ENCODE measurements at places on chromosomes 11 and 22. TPM values are rescaled to one million over a fixed set of nuclear protein-coding genes. Genes with fewer than 3 reads are reported as not detected.
A peak's percentile ranks its signal among the peaks of the same experiment; 100 is the strongest.

DNA sequence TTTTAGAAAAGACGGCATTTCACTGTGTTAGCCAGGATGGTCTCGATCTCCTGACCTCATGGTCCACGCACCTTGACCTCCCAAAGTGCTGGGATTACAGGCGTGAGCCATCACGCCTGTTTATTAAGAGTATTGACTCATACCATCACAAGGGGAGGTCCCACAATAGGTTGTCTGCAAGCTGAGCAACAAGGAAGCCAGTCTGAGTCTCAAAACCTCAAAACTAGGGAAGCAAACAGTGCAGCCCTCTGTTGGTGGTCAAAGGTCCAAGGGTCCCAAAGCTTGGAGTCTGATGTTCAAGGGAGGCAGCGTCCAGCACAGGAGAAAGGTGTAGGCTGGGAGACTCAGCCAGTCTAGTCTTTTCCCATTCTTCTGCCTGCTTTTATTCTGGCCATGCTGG, 32.8 kb upstream of the LDLRAD3 start:
- no peak overlapping the region for H3K27ac ChIP-seq
- H3K36me3 ChIP-seq, result no peaks in the 10 kb centered on the region
- no peaks in the 10 kb centered on the region for H3K27me3 ChIP-seq
- no peak overlapping the region for H3K4me3 ChIP-seq
- DNase-seq, result no peak
- no peaks in the 10 kb centered on the region for H3K4me1 ChIP-seq

- no peak for DNase-seq
- peaks cover 62% of the 10 kb centered on the region for H3K36me3 ChIP-seq
- H3K4me3 ChIP-seq, result no peak overlapping the region
- H3K27ac ChIP-seq, result peak overlapping the region; percentile 71
- H3K4me1 ChIP-seq, result peaks cover 47% of the 10 kb centered on the region
- H3K27me3 ChIP-seq, result no peaks in the 10 kb centered on the region
These were observed 60.6 kb upstream of the PPP6R3 start for GRCh38 chr11:68399916-68400315.

- peaks cover 54% of the 10 kb centered on the region for H3K27me3 ChIP-seq
- peak overlapping the region; percentile 68 for H3K27ac ChIP-seq
- H3K4me3 ChIP-seq, result peak overlapping the region; percentile 66
These were observed 2.4 kb downstream of the RASSF10 start for GRCh38 chr11:13011466-13012055.

GRCh38 chr11:64447831-64448598, 89.1 kb downstream of the RPS6KA4 start:
- no peak for DNase-seq
- peak overlapping the region; percentile 47 for H3K27ac ChIP-seq
- peaks cover 26% of the 10 kb centered on the region for H3K4me1 ChIP-seq
- H3K27me3 ChIP-seq, result no peaks in the 10 kb centered on the region
- peak overlapping the region; percentile 9 for H3K4me3 ChIP-seq
- H3K36me3 ChIP-seq, result no peaks in the 10 kb centered on the region

CELSR1 gene
- total RNA-seq, result 2.9 TPM

TRPM5 gene
- total RNA-seq, result 0.10 TPM

FGF3 gene
- total RNA-seq, result not detected

OR4S2 gene
- total RNA-seq, result not detected

C22orf23 gene
- 1.7 TPM for total RNA-seq

Data from spinal cord (tissue), 10 donors.